ENCODE measurements at places on chromosomes 6 and 20. TPM values are rescaled to one million over a fixed set of nuclear protein-coding genes. Genes with fewer than 3 reads are reported as not detected.

MOG gene
- polyA plus RNA-seq, result not detected

HCRTR2 gene
- not detected for polyA plus RNA-seq

BAK1 gene
- polyA plus RNA-seq, result 93.8 TPM

ADGRF4 gene
- polyA plus RNA-seq, result 2.0 TPM

RBPJL gene
- polyA plus RNA-seq, result not detected

DLL1 gene
- polyA plus RNA-seq, result 11.3 TPM

MYH7B gene
- polyA plus RNA-seq, result 0.07 TPM

FABP7 gene
- polyA plus RNA-seq, result 0.49 TPM

LSM14B gene
- 18.1 TPM for polyA plus RNA-seq

NRN1 gene
- not detected for polyA plus RNA-seq

MCHR2 gene
- not detected for polyA plus RNA-seq

GLYATL3 gene
- polyA plus RNA-seq, result not detected

Measured in foreskin keratinocyte (primary cell).